Cerebellar cortex (tissue), 1 donor: ENCODE measurements at places on chromosomes 3 and 15.
A peak's percentile ranks its signal among the peaks of the same experiment; 100 is the strongest.

DNA sequence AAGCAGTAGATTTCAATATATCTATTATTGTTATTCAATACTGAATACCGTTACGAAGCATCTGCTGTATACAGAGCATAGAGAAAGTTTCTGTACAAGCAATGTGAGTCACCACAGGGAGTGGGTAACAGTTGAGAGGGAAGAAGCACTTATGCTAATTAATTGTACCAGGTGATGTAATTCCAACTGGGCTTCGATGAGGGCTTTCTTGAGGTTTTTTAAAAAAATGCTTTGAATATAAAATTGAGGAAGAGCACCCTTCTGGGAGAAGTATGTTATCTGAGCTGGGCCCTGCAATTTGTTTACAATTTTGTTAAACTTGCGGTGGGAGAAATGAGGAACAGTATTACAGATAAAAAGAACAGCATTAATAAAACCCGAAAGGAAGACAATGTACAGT is 197.9 kb downstream of the TPRG1 start:
- DNase-seq: no peak

GRCh38 chr3:13215940-13216546 is 142.8 kb upstream of the IQSEC1 start:
- DNase-seq: no peak

GRCh38 chr3:68032209-68032608 is 377.8 kb upstream of the SUCLG2 start:
- no peak for DNase-seq

DNA sequence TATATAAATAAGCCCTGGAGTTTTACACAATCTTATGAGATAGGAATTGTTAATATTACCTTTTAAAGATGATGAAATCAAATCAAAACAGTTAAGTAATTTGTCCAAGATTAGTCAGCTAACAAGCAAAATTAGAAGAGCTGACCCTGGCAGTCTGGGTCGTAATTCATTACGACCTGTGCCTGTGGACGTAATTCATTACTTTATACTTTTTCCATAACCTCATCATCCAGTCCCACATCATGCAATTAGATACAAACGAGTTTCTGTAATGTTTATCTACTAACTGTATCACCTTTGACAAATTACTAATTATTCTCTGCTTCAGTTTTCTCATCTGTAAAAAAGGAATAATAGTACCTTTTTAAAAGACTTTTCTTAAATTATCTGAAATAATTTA is 665.9 kb downstream of the ZBBX start:
- DNase-seq: no peak

- DNase-seq: no peak
Measured at GRCh38 chr15:75684648-75685047, 28.0 kb downstream of the CSPG4 start.

- no peak for DNase-seq
Measured at GRCh38 chr15:31302778-31303725, 23.6 kb upstream of the KLF13 start.

DNA sequence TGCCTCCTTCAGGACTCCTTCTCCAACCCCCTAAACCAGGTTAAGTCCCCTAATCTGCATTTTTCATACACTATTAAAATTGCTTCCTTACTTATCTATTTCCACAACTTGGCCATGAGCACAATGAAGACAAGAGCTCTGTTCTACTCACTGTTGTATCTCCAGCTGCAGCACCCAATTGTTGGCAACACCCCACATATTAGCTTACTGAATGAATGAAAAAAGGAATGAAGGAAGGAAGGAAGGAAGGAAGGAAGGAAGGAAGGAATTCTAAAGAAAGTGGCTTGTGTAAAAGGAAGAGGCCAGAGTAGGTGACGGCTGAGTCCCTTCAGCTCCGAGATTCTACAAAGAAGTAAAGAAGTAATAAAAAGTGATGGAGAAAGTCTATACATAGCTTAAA is 444.7 kb downstream of the ERC2 start:
- no peak for DNase-seq

DNA sequence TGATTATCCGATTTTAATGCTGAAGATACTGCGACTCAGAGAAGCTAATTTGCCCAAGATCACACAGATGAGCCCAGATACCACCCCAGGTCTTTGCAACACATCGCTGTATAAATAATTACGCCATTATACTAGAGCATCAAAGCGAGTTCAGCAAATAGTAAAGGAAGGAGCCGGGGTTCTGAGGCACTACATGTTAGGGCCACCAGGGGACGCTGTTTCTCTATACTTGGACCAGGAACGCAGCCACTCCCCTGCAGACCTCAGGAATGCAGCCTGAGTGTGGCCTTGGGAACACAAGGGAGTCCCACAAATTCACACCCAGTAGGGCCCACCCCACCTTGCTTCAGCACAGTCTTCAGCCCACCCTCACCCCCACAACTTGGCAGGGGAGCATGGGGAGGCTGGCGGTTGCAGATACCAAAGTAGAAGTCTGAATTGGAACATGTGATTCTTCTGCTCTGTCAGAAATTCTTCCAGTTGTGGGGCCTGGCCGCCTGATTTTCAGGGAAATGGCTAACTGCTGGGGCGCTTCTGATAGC is 57.8 kb upstream of the RYK start:
- peak; percentile 88 for DNase-seq

- no peak for DNase-seq
Measured at GRCh38 chr3:127041933-127042332, 59.0 kb downstream of the PLXNA1 start.

- no peak for DNase-seq
Measured at GRCh38 chr3:47961815-47962606, 54.2 kb downstream of the MAP4 start.

- peak; percentile 76 for DNase-seq
Measured at GRCh38 chr15:40902605-40903561, 8.6 kb downstream of the VPS18 start.

- DNase-seq: no peak
Measured at GRCh38 chr3:151421938-151422337, 37.4 kb upstream of the P2RY12 start.

GRCh38 chr3:114650808-114651207 is 357.0 kb downstream of the TIGIT start:
- DNase-seq: peak; percentile 31

DNA sequence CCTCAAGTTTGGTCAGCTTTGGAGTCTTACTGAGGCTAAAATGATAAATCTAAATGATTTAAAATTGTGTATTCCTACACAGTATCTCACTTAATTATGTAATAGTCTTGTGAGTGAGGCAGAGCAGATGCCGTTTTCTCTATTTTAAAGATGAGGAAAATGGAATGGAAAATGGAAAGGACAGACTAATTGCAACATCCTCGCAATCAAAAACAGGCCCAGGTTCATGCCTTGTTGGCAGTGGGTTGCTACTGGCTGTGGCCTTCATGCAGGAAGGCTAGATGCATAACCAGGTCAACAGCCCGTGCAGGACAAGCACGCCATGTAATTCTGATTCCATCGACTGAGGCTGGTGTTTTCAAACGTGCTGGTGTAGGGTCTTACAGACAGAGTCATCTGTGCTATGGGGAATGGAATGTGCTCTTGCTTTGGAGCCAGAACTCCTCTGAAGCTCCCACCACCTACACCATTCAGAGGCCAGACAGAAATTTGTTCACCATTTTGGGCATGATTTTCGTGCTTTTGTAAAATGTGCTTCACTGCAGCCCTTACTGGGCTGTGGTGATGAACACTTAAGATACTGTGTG is 37.9 kb downstream of the MLH1 start:
- no peak for DNase-seq

DNA sequence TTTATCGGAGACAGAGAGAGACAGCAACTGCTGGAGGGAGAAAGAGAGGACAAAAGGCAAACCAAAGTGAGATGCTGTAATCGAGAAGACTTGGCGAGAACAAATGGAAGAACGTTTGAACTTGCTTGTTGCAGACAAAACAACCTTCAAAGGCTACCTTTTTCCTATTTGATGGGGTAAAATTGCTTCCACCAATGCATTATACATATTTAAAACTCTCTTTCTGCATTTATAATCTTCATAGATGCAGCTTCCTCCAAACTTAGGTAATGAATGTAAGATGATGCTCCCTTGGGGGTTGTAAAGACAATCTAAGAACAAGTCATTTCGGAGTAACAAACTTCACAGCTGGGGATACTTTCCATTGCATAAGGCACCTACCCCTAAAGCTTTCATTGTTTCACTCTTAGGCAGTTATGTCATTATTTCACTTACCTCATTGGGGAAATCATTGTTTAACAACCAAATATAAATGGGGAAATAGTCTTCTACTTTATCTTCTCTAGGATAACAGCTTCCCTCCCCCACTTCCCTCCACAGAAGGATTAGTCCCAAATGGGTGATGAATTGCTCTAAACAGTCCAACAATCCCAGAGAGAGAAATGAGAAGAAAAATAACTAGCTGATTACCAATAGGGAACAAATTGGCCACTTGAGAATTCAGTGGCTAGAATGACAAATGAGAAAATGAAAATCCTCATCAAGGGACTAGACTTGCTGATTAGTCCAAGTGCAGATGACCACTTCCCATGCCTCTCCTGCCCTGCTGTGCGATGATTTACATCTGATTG is 269.8 kb upstream of the ADAMTS9 start:
- no peak for DNase-seq

DNA sequence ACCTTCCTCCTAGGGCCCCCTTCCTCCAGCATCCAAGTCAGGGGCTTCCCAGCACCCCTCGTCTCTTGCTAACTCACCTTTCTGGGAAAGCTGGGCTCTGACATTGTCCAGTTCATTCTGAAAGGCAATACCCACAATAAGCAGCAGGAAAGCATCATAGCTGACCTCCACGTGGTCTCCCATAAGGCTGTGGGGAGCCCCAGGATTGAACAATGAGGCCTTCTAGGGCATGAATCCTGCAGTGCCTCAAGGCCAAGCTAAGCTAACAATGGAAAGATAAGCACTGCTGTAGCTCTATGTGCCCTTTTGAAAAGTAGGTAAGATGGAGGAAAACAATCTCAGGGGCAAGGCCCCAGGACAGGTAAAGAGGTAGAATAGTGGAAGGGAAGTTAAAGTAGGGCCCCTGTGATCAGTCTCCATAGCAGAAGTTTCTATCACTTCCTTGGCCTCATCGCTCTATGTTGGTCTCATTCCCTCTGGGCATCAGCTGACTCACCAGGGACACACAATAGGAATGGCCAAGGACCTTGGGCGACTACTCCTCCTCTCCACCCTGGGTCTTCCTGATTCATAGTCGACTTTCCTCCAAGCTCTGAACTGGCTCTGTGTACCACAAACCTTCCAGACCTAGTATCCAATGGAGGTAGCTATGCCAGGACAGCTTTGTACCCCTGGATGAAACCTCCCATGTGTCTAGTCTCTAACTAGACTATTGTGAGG is 11.7 kb downstream of the TRAIP start:
- no peak for DNase-seq

DNA sequence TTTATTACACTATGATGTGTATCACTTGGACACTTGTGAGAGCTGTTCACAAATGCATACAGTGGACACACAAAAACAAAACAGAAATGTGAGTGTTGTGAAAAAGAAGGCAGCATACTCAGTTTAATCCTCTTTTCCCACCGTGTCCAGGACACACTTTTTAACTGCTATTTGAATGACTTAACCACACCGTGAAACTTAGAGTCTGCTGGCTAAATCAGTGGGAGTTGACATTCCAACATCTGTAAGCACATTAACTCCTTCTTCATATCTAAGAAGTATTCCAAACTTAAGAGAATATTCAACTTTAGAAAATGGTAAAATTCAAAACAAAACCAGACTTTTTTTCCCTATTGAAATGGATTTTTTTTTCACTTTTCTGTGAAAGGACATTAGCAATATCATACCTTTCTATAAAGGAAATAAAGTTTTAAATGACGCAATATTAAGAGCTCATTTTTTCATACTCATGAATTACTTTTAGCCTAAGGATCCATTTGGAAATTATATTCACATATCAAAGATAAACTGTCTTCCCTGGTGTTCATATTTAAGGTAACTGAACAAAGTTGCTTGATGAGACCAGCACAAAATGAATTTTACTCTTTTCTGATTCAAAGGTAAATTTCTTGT is 316.6 kb downstream of the RBMS3 start:
- DNase-seq: no peak

- peak; percentile 93 for DNase-seq
Measured at GRCh38 chr3:65483480-65483879, 555.2 kb downstream of the MAGI1 start.

- no peak for DNase-seq
Measured at GRCh38 chr3:132598181-132598580, 1.1 kb downstream of the ACKR4 start.

DNA sequence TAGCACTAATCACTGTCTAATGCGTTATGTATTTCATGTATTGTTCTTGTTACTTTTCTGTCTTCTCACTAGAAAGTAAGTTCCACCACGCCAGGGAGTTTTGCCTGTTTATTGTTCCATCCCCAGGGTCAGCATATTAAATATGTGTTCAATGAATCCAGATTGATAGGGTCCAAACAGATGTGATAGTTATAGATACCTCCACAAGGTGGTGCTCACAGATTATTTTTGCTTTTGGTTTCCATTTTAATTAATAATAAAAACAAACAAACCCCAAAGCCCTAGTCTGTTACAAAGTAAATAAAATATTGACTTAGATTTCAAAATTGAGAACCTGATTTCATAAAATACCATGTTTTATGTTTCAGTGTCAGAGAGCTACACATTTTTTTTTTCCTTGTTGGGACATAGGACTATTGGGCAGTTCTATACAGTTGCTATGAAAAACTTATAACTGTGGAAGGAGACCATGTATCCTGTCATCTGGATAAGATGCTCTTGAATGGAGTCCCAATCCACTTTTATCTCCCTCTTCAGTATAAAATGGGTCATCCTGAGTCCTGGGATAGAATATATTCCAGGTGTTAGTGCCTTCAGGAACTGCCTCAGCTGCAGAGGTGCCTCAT is 12.4 kb downstream of the OTOL1 start:
- no peak for DNase-seq

- DNase-seq: no peak
Measured at GRCh38 chr3:13200465-13200864, 127.2 kb upstream of the IQSEC1 start.

- DNase-seq: peak; percentile 10
Measured at GRCh38 chr15:29569533-29570092, 252.7 kb downstream of the TJP1 start.

DNA sequence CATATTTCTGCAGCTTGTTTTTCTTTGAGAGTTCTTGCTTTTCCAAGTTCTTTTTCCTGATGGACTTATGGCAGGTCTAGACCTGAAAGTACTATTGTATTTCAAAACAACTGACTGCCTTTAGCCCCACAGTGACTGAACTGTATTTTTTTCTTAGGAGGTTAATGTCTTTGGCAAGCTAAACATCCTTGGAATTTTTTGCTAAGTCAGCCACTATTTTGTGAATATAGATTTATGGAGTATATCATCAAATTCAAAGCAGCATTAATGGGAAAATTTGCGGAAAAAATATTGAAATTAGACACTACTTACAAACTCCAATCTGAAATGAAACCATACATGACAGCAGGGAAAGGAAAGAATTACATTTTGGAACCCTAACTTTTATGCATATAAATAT is 8.6 kb downstream of the PIK3CA start:
- DNase-seq: no peak
